Activated naive CD4-positive, alpha-beta T cell treated with anti-CD3 and anti-CD28 coated beads, Interleukin-2, amount 10 ng/mL, durations not matched to agents 7 days and 5 days (primary cell): ENCODE measurements at places on chromosomes 12 and 14.
A peak's percentile ranks its signal among the peaks of the same experiment; 100 is the strongest.

DNA sequence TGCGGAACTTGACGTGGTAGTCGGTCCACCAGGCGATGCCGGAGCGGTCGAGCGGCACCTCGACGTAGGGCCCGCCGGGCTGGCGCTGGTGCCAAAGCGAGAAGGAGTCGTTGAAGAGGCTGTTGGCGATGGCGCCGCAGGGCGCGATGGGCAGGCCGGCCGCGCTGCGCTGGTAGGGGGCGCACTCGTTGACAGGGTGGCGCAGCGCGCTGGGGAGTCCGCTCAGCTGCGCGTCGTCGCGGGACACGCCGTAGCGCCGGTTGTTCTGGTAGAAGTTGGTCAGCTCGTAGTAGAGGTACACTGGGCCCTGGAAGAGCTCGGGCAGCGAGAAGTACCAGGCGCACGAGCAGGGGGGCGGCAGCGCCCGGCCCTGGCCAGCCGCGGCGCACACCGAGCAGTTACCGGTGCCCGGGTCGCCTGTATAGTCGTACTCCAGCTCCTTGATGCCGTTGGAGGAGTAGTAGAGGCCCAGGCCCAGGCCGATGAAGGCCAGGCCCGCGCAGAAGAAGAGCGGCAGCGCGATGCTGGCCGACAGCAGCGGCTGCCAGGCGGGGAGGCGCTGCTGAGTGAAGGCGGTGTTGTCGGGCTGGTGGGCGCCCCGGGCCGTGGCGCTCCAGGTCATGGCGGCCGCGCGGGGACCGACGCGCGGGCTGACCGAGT lies 482 bp downstream of the TMEM30B start:
- H3K4me1 ChIP-seq, result peaks cover 35% of the 10 kb centered on the region
- H3K36me3 ChIP-seq, result no peaks in the 10 kb centered on the region
- peak; percentile 78 for DNase-seq
- peak overlapping the region; percentile 80 for H3K27ac ChIP-seq

- H3K4me1 ChIP-seq, result no peaks in the 10 kb centered on the region
- no peak for DNase-seq
- H3K36me3 ChIP-seq, result no peaks in the 10 kb centered on the region
- H3K27ac ChIP-seq, result no peak overlapping the region
- no peaks in the 10 kb centered on the region for H3K27me3 ChIP-seq
Measured at GRCh38 chr12:39267886-39268285, 175.0 kb downstream of the KIF21A start.

DNA sequence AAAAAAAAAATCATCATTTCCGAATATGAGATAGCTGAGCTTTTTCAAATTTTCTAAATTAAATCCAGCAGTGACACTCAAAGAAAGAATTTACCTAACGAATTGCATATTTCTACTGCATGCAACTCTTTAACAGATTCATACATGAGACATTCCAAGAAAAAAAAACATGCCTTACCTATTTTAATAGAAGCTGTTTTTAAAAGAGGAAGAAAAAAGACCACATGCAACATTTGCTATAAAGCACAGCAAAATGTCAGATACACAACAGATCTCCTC lies 18.5 kb downstream of the CORO1C start:
- DNase-seq, result no peak
- no peaks in the 10 kb centered on the region for H3K27me3 ChIP-seq
- peaks cover 2% of the 10 kb centered on the region for H3K4me1 ChIP-seq

DNA sequence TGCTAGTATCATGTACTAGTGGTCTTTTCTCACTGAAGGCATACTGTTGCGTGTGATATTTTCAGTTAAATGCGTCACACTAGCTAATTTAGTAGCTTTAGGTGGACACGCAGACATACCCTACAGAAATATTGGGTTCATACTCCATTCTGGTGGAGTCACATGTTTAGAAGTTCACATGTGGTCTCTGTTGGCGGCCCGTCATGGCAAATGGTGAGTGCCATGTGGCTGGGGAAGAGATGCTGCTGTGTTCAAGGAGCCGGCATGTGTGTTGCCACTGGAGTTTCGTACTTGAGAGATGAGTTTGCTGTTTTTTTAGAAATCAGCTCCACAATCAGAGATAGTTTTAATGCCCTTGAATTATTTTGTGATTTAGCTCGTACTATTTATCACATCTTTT lies 454.6 kb downstream of the PCNX1 start:
- H3K36me3 ChIP-seq, result peaks cover 16% of the 10 kb centered on the region
- no peak for DNase-seq
- no peaks in the 10 kb centered on the region for H3K27me3 ChIP-seq
- no peak overlapping the region for H3K4me3 ChIP-seq
- H3K4me1 ChIP-seq, result peaks cover 22% of the 10 kb centered on the region

DNA sequence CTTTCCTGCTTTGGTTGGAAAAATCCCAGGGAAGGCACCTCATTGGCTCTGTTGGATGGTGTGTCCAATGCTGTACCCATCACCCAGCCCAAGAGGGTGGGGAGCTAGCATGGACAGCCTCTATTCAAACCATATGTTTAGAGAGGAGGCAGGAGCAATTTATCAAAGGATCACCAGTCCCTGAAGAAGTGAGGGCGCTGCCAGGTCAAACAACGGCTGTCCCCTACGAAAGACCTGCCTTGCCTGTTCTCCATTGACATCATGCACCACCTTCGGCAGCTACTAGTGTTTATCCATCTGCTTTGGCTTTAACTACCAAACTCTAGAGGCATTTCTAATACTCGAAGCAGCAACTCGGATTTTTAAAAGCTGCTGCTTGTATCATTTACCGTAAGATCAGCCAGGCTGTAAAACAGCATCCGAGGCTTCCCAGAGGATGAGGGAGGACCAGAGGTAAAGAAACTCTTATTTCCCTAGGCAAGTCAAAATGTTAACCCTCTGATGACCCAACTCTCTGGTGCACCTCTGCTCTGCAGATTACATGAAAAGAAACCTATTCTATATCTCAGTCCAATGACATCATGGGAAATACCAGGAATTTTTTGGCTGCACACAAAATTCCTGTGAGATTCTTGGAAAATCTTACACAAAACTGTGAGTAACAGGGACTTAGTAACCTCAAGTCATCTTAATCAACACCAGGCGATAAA lies 720.9 kb upstream of the TBX3 start:
- no peak overlapping the region for H3K4me3 ChIP-seq
- no peaks in the 10 kb centered on the region for H3K36me3 ChIP-seq
- no peak overlapping the region for H3K27ac ChIP-seq
- no peaks in the 10 kb centered on the region for H3K4me1 ChIP-seq
- H3K27me3 ChIP-seq, result no peaks in the 10 kb centered on the region

DNA sequence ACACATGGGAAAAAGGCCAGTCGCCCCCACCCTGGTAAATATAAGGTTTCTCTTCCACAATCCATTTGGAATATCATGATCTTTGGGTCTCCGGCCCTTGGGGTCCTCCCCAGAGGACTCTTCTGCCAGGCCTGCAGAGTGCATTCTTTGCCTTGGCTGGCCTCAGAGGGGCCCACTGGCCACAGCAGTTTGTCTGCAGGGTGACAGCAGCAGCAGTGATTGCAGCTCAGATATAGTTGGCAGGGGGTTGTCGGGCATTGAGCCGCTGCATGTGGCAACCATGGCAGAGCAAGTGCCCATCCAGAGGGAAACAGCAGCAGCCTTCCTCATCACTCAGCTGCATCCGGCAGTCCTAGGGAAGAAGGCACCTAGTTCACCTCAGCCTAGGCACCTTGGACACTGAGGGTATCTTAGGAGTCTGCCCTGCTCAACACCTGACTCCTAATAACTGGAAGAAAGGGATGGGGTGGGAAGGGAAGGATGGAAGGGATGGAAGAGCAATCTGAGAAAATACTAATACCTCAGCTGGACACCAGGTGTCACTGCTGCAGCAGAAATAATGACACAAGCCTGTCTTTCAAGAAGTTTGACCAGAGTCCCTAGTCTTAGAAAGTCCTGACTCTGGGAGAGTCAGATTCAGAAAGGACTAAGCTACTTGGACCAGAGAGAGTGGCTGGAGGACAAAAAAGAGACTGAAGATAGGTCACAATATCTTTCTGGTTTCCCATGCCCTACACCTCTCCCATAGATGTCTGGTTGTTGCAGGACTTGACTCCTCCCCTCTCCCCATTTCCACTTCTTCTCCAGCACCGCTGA lies 8.9 kb downstream of the AJUBA start:
- no peak overlapping the region for H3K27ac ChIP-seq
- H3K4me1 ChIP-seq, result no peaks in the 10 kb centered on the region
- no peaks in the 10 kb centered on the region for H3K36me3 ChIP-seq
- H3K27me3 ChIP-seq, result peaks cover 12% of the 10 kb centered on the region
- peak; percentile 60 for DNase-seq

- no peak overlapping the region for H3K4me3 ChIP-seq
- no peaks in the 10 kb centered on the region for H3K27me3 ChIP-seq
- peak; percentile 70 for DNase-seq
- no peaks in the 10 kb centered on the region for H3K4me1 ChIP-seq
Measured at GRCh38 chr14:22653012-22653621, 9.0 kb upstream of the OR6J1 start.

DNA sequence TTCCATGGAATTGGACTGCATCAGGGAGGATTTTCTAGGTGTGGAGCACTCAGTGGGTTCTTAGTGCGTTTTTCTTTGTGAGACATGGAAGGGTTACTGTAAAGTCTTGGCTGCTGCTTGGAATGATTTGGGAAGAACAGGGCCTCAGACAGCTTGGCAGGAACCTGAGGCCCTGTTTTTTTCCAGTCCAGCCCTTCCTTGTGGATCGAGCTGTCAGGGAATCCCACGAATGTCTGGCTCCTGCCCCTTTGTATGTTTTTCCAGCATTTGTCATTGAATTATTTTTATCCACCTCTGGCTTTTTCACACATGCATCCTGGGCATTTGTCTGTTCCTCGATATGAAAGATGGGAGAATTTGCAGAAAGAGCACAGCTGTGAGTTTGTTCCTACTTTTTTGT lies 158.5 kb downstream of the TGFB3 start:
- H3K4me1 ChIP-seq, result peaks cover 7% of the 10 kb centered on the region

DNA sequence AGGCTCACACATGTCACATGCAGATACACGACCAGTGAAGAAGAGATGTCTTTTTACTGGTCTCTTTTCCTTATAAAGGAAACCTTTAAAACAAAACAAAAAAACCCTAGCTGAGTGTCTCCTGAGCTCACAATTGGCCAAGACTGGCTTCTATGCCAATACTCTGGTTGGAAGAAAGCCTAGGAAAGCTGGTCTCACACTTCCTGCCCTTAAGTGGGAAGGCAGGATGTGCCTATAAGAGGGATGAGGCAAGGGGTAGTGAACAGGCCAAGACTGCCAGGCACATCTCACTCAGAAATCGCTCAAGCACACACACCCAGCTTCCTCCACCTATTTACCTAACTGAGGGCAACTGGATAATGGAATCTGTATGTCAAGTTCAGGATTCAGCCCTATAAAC lies 50.0 kb downstream of the SOCS2 start:
- no peaks in the 10 kb centered on the region for H3K36me3 ChIP-seq
- H3K27ac ChIP-seq, result no peak overlapping the region
- H3K27me3 ChIP-seq, result peaks cover 10% of the 10 kb centered on the region
- no peak overlapping the region for H3K4me3 ChIP-seq

DNA sequence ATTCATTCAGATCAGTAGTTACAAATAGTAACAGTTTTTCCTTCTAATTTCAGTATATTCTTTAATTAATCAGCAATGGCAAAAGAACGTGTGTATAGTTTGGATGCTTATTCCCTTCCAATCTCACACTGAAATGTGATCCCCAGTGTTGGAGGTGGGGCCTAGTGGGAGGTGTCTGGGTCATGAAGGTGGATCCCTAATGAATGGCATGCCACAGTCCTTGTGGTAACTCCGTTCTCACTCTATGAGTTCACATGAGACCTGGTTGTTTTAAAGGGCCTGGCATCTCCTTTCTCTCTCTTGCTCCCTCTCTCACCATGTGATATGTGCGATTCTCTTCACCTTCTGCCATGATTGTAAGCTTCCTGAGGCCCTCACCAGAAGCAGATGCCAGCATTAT lies 18.9 kb upstream of the SYNDIG1L start:
- H3K36me3 ChIP-seq, result no peaks in the 10 kb centered on the region
- H3K27ac ChIP-seq, result no peak overlapping the region
- no peak overlapping the region for H3K4me3 ChIP-seq
- DNase-seq, result no peak
